ENCODE measurements at places on chromosomes 7 and 10.
A peak's percentile ranks its signal among the peaks of the same experiment; 100 is the strongest.

- no peak for ATAC-seq
Measured at GRCh38 chr7:108136191-108136688, 6.1 kb upstream of the LAMB4 start.

DNA sequence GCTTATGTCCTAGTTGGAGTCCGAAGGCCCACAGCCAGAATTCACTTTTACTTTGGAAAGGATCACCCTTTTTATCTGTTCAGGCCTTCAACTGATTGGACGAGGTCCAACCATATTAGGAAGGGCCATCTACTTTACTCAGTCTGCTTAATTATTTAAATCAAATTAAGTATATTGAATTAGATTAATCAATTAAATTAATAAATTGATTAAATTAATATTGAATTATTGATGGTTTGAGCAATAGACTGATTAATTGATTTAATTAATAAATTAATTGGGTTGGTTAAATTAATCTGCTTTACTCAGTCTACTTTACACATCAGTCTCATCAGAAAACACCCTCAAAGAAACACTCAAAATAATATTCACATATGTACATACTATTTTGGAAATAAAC lies 816.9 kb upstream of the POT1 start:
- ATAC-seq: no peak

- ATAC-seq: no peak
Measured at GRCh38 chr7:34081935-34082334, 176.6 kb downstream of the BMPER start.

GRCh38 chr10:42367532-42368230 lies 270.7 kb downstream of the ZNF33B start:
- ATAC-seq: peak; percentile 81
